ENCODE measurements at places on chromosomes 1 and 21. TPM values are rescaled to one million over a fixed set of nuclear protein-coding genes. Genes with fewer than 3 reads are reported as not detected.

SPRR3 gene
- not detected for total RNA-seq

DNA sequence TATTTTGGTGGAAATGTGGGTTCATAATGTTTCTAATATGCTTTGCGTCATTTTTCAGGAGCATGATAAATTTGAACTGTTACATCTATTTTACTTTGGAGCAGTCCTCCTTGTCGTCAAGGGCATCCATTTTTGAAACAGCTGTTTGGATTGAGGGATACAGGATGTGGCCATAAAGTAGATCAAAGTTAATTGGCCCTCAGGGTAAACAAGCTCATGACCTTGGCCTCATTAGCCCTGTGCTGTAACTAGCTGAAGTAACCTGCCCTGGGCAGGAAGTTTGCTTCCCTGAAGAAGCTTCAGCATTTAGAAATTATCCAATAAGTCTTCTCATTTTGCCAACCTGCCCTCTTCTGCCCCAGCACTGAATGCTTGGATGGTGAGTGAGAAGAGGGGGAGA is 24.8 kb upstream of the RGL1 start:
- no peak for DNase-seq

- no peak for DNase-seq
Measured at GRCh38 chr1:221444346-221444745, 297.5 kb downstream of the DUSP10 start.

DNA sequence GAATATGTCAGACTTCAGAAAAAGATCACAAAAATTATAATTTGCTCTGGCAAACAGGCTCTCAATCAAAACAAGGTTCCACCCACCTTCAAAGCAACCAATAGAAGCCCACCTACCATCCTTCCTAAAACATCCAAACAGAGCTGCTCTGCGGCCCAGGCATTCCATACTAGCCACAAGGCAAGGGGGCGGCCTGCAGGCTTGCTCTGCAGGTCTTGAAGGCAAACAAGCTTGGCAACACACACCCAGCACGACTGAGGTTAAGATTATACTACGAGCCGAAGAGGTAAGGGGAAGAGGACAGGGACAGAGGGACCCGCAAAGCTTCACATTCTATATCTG is 207.3 kb downstream of the SLC45A1 start:
- no peak for DNase-seq

DNA sequence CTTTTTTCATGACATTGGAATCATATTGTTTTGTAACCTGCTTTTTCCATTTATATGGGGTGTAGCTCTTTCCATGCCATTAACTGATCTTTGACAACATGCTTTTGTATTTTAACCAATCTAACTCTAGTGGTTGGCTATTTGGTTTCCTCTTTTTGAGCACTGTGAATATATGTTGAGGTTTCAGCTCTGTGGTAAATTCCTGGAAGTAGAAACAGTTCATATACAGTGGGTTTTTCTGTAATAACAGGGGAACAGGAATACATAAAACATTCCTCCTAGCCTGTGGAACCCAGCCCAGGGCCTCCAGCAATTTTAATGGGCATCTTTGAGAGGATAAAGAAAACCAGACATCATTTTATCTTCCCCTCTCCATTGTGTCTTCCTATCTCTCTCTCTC is 17.4 kb downstream of the AZIN2 start:
- no peak for DNase-seq
